ENCODE measurements at places on chromosomes 12 and 14.

GRCh38 chr14:24237463-24237955, 4.8 kb downstream of the GMPR2 start:
- DNase-seq, result peak; percentile 27

GRCh38 chr12:4539167-4539870, 629 bp downstream of the RAD51AP1 start:
- DNase-seq, result no peak

DNA sequence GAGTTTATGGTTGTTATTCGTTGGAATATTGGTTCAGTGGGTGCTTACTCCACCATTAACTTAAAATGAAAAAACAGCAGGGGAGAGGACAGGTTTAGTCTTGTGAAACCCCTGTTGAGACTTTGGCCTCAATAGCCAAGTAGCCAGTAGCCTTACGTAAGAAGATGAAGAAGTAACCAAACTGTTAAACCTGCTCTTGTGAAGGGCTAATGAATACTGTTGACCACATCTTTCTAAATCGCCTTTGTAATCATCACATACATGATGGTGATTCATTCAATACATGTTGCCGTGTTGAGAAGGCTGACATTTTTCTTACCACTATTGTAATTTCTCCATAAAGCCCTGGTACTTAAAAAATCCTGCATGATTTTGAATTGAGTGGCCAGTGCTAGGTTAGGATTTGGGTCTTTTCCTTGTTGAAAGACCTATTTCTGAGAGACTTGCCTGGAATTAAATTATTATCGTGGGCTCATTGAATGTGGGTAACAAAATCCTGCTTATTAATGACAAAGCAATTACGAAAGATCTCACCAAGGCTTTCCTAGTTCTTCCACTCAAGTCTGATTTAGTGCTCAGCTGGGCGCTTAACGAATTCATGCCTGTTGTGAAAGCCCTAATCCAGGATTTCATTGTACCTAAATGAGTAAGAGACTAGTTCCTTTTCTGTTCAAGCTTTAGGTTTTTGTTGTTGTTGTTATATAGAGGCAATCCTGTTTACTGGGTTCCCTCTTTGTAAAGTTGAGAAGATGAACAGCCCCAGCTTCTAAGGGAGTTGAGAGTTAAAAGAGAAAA, 333.1 kb downstream of the FUT8 start:
- DNase-seq, result peak; percentile 26

DNA sequence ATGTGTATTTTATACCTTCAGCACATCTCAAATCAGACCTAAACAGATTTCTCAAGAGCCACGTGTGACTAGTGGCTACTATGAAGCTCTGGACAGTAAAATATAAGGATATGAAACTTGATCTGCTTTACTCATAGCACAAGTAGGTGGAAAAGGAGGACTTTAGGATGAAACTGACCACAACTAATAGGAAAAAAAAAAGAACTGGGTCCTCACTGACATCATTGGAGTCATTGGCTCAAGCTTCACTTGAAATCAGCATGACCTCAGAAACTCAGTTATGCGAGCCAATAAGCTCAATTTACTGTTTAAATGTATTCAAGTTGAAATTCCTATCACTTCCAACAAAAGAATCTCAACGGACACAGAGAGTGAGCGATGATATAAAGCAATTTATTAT, 34.1 kb upstream of the CIT start:
- DNase-seq, result peak; percentile 34

GRCh38 chr12:130434560-130434959, 96.9 kb downstream of the PIWIL1 start:
- no peak for DNase-seq

GRCh38 chr14:73168274-73168673, 32.0 kb downstream of the PSEN1 start:
- no peak for DNase-seq

GRCh38 chr14:100317389-100317788, 5.8 kb upstream of the SLC25A47 start:
- no peak for DNase-seq

DNA sequence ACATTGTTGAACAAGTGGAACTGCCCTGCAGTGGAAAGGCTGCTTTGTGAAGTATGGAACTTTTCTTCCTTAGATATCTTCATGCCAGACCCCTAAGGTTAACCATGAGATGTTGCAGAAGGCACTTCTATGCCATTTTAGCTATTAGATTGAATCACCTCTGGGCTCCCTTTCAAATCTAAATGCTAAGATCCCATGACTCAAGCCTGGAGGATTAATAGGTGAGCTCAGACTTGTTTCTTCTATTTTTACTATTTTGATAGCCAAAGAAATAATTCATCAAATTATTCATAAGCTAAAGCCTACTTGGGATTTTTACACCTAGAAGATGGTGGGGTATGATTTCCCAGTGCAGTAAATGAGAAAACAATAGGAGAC, 64.3 kb downstream of the DAD1 start:
- DNase-seq, result peak; percentile 39

DNA sequence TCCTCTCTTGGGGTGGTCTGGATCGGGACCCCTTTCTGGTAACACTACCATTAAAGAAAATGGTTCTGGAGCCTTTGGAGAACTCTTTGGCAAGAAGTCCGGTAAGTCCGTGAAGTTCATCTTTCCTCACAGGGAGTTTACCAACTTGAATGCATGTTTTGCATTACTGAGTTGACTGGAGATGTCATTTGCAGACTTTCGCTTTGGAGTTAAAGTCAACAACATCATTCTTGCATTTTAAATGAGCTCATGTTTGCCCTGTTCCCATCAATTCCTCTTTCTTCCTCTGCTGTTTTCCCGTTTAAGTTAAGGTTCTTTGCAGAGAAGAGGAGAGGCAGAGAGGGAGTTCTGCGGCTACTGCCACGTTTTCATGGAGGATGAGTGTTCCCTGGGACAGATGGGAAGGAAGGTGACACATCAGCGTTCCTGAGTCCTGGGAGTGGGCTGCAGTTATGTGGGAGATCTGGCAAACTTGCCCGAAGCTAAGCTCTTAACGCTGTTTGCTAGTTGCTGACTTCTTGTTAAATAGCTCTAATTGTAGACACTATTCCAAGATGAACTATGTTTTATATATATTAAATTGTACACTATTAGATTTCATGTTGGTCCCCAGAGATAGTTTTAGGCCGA, 18.8 kb upstream of the PRICKLE1 start:
- no peak for DNase-seq

DNA sequence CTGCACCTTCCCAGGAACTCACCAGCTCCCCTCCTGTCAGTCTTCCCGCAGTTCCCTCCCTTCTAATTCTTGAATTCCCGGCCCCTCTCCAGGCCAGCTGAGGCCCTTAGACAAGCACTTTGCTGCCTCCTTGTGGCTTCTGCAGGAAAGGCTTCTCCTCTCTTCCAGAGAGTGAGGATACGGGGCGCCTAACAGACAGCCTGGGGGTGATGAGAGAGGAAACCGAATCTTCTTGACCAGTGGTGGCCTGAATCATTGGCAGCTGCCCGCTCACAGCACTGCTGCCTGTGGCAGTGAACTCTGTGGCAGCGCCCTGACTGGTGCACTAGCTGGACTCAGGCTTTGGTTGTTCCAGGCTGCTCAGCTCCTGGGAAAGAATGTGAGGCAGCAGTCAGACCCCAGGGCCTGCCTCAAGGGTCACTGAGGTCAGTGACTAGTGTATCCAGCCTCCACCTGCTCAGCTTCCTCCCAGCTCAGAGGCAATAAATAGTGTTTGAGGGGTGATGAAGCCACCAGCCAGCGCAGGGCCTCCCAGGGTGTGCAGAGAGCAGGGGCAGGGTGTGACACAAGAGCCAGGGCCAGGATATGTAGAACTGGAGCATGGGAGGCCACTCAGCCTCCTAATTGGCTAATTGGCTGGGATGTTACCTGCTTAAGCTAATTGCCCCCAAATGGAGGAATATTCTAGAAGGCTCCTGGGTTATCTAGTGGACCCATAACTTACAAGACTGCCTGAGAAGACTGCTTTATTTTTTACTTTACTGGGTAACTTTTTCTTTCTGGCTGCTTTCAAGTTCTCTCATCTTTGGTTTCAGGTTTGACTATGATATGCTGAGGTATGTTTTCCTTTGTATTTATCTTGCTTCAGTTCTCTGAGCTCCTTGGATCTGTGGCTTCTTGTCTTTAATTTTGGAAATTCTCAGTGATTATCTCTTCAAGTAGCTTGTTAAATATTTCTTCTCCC, 12.9 kb upstream of the MCRS1 start:
- DNase-seq, result peak; percentile 72

DNA sequence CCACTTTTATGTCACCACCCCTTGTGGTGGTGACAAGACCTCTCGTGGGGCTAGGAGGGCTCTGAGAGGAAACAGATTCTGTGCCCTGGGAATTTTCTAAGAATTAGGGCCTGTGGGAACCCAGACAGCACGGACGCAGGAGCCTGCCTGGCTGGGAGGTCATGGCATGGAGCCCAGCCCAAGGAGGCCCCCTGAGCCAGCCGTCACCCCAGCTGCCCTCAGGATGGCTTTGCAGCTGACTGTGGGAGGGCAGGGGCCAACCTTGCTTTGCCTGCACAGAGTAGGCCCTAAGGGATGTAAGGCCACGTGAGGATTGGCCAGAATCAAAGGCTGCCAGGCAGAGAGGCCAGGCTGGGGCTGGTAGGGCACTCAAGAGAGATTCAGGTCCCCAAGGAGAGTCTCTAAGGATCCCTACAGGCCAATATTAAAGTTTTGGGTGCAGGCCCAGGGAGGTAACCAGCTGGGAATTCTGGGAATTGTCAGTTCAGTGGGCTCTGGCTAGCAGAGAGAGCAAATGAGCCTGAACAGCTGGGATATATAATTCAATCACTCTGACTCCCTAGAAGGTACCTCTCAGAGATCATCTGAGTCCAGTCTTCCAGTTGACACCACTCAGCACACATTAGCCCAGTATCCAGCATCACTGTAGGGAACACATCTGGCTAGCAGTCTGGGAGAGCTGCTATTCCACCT, 6.4 kb downstream of the LTBP2 start:
- no peak for DNase-seq

- no peak for DNase-seq
Measured at GRCh38 chr12:97939156-97939555, 476.6 kb downstream of the RMST start.

- no peak for DNase-seq
Measured at GRCh38 chr12:124296916-124297351, 2.0 kb downstream of the RFLNA start.

- no peak for DNase-seq
Measured at GRCh38 chr12:114747012-114747858, 63.3 kb upstream of the TBX3 start.

GRCh38 chr12:63525831-63526230, 142.5 kb downstream of the DPY19L2 start:
- no peak for DNase-seq

DNA sequence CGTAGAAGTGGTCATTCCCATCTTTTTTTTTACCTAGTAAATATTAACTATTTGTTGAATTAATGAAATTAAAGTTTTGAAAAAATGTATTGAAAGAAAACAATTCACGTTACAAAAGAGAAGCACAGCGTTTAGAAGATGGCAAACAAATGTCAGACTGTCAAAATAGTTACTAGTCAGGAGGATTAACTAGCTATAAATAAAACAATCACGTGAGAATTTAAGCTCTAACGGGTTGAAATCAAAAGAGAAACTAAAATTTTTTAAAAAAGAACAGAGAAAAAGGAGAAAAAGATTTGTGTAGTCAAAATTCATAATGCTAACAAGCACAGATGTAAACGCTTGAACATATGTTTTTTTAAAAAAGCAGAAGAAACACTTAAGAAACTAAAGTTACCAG, 26.4 kb downstream of the DDHD1 start:
- no peak for DNase-seq

- peak; percentile 96 for DNase-seq
Measured at GRCh38 chr12:57771873-57772428, at the start of gene METTL1. Gene METTL1 (minus strand): TSS chr12:57772105. CDS start chr12:57772083, 22 bp downstream.

DNA sequence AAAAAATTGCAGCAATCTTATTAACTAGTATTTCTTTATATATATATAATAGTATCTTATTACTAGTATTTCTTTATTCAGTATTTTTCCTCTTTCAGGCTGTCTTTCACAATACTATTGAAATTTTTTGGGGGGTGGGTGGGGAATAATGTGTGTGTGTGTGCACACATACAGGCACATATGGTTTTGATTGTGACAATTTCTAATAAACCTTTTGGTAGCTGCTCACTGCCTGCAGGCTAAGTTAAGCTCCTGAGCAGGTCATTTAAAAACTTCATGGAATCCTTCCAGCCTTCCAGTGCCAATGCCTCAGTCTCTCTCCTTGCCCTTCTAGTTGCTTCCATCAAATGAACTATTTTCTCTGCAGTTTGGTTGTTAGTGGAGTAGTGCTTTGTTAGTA, 490.1 kb downstream of the PCNX1 start:
- DNase-seq, result no peak

GRCh38 chr14:104216457-104216856, 78.1 kb downstream of the KIF26A start:
- DNase-seq, result no peak

GRCh38 chr14:26204728-26205479, 392.9 kb downstream of the NOVA1 start:
- DNase-seq, result no peak

- peak; percentile 15 for DNase-seq
Measured at GRCh38 chr12:1630133-1630826, 1.2 kb downstream of the WNT5B start.

DNA sequence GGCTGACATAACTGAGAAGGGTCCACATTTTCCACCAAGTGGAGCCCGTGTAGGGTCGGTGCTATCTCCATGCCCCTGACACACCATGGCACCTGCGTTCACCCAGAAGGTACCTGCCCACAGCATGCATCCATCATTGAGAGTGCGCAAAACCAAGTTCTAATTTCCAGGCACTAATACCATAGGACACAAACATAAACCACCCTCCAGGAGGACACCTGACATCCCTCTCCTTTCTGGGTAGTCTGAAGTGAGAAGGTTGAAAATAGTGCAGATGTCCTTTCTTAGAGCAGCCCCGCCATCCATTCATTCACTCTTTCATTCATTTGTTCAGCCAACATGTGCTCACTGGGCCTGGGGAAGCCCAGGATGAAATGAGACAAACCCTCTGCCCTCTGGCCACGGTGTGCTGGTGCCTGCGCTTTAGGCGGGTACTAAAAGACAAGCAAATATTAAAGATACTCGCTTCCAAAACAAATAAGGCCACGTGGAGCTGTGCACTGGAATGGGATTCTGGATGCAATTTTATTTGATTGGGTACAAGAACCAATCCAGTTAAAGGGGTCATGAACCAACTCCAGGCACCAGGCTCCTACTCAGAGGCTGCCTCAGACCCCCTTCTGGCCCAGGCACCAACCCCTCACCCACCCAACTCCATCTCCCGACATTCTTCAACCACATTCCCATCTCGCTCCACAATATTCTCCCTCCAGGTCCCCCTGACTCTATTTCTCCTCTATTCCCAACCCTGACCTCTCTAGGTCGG, 1.2 kb downstream of the TTC7B start:
- DNase-seq, result no peak

Measured in amniotic epithelial cell (primary cell).